ENCODE measurements at places on chromosomes 12 and 14.
A peak's percentile ranks its signal among the peaks of the same experiment; 100 is the strongest.

DNA sequence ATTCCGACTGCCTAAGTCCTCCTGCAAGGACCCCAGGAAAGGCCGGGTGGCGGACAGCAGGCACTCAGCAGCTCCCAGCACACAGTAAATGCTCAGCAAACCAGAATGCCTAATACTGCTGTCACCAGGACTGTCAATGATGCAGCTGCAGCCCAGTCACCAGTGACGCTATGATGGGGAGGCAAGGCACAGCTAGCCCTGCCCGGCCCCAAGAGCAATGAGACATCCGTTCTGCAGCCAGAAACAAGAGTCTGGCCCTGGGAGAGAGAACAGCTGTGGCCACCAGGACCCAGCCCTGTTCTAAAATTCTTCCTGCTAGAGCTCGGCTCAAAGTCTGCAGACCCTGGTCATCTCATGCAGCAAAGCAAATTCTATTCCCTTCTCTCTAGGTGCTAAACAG, 69.8 kb downstream of the NCOR2 start:
- no peak for DNase-seq

DNA sequence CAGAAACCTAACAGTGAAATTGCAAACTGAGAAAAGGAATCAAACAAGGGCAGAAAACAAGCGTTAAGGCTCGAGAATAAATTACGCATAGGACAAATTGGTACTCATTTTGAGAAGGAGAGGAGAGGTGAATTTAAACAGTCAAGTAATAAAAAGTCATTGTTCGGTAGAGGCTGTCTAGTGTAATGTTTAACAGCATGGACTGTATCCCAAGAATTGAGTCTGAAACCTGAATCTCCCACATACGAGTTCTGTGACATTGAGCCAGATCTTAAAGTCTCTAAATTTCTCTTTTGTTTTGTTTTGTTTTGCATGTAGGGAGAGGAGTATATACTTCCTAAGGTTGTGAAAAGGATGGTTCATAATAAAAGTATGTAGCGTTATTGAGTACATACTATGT, 216.5 kb upstream of the BTG1 start:
- no peak for DNase-seq

DNA sequence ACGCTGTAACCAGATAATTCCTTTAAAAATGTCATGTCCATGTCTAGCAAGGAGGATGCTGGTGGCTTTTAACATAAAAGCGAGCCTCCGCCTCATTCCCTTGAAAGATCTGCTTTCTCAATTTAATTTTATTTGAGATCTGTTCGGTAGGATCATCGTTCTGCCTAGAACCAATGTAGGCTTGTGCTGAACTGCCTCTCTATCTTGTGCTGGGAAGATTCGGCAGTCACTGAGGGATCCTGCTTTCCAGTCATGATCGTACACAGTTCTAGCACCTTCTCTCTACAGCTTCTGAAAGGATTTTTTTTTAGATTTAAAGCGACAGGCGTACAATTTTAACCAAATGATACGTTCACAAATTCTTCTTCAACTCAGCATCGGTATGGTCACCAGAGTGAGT, 54.3 kb downstream of the PEBP1 start:
- DNase-seq = peak; percentile 24

DNA sequence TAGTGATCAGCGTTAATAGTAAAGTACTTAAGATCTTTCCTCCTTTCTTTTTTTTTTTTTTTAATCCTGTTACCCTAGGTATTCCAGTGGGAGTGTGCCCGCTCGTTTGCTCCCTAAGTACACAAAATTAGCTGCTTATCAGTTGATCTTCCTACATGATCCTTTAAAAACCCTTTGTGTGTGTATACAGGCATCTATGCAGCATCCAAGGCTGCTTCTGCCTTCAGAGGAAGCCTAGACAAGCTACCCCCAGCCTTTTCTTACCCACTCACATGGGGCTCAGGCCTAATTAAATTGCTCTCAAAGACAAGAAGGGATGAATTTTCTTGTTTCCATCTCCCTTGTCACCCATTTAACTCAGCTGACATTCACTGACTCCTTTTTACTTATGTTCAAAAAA, 343.4 kb upstream of the LMO3 start:
- no peak for DNase-seq

DNA sequence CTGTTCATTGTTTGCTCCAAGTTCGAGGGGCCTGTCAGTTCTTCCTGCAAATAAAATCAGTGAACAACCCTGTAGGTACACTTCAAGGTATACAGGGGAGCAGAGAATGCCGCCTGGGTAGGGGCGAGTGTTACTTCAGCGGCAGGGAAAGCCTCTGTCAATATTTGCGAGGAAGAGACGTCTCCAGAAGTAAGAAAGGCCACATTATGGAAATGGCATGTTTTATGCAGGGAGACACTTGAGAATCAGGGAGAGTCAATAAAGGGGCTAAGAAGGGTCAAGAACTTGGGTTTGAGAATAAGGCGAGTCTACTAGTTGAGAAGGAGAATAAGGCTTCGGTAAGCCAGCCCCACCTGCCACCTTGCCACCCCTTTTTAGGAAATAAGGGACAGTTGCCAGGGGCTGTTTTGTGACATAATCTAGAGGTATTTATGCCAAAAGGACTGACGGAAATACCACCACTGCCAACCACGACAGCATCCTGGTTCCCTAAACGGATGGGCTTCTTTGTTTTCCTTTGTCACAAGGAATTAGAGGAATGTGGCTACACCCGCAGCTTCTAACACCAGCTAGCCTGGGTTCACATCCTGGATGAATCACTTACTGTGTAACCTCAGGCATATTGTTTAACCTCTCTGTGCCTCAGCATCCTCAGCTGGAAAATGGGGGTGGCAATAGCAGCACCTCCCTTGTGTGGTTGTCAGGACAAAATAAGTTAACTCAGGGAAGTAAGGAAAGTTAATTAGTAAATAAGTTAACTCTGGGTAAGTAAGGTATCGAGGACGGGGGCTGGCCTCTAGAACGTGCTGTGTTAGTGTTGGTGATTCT, 67.7 kb downstream of the EID3 start:
- DNase-seq = no peak
